Neural crest cell (in vitro differentiated cells): ENCODE measurements at places on chromosomes 7 and 10.

GRCh38 chr10:84718877-84719616 lies 390.7 kb downstream of the CCSER2 start:
- DNase-seq, result no peak

DNA sequence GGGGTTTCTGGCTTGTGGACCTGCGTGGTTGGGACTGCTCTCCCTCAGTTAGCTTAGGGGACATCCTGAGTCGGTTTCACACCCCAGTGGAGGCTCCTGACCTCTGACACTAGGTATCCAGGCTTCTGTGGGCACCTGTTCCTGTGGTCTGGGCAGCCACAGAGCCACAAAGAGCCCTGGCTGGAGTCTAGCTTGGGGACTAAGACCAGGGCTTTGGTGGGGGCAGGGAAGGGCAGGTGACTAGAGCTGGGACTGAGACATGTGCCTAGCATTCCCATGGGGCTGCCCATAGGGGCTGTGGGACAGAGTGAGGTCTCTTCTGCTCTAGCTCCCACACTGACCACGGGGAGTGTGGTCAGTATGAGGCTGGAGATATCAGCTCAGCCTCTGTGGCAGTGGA lies 4.0 kb upstream of the TMEM270 start:
- DNase-seq, result no peak

DNA sequence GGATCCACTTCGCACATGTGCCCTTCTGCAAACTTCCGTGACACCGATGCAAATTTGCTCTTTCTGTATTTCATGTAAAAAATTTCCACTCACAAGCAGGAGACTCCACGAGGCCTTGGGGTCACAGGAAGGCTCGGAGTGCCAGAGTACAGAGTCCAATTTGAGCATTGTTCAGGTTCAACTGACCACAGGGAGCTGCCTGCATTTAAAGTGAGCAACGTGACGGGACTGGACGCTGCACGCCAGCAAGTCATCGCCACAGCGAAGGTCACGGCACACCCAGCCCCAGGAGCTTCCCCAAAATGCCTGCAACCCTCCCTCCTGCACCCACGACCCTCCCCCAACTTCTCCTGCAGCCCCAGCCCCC lies 41.5 kb upstream of the NKX6-2 start:
- no peak for DNase-seq

GRCh38 chr7:158526531-158526930 lies 61.1 kb downstream of the PTPRN2 start:
- DNase-seq, result no peak

DNA sequence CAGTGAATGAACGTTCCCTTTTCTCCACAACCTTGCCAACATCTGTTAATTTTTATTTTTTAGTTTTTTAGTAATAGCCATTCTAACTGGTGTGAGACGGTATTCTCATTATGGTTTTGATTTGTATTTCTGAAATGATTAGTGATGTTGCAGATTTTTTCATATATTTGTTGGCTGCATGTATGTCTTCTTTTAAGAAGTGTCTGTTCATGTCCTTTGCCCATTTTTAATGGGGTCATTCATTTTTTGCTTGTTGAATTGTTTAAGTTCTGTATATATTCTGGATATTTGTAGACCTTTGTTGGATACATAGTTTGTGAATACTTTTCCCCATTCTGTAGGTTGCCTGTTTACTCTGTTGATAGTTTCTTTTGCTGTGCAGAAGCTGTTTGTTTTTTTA lies 73.9 kb upstream of the MSRB2 start:
- no peak for DNase-seq

- DNase-seq, result peak; percentile 26
These were observed 466.6 kb downstream of the XPNPEP1 start for GRCh38 chr10:109456566-109457301.

GRCh38 chr7:122709930-122710646 lies 7.4 kb upstream of the RNF148 start:
- DNase-seq, result no peak

- no peak for DNase-seq
These were observed 17.9 kb upstream of the BMPER start for GRCh38 chr7:33887266-33887975.

- no peak for DNase-seq
These were observed 283.8 kb upstream of the C7orf33 start for GRCh38 chr7:148306759-148307158.
